ENCODE measurements at places on chromosomes 5 and 9.

DNA sequence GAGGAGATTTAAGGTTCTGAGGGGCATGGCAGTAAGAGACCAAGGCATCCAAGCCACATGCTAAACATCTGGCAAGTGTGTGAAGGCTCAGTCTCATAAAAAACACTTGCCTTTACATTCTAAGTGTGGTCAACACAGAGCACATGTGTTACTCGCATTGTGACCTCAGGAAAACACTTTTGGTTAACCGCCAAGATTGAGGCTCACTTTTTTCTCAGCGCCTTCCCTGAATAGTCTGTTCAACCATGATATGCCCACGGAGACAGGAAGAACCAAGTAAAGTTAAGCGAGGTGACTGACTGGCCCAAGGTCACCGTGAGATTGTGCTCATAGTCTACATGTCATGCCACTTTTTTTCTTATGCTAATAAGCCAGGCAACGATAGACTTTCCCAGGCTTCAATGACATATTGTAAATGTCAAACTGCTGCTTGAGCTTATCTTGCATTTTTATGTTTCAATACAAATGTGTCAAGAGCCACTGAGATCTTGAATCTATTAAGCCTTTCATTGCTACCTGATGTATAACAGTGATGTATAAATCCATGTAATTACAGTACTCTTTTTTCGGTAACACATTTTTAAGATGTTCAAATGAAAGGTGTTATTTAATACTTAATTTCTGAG lies 21.1 kb upstream of the IL9 start:
- DNase-seq = no peak

- DNase-seq = no peak
Measured at GRCh38 chr9:95409650-95410426, 92.3 kb upstream of the FANCC start.

GRCh38 chr5:181233801-181234454 lies 9.8 kb downstream of the RACK1 start:
- no peak for DNase-seq

GRCh38 chr5:91651704-91652103 lies 268.6 kb upstream of the ARRDC3 start:
- no peak for DNase-seq

DNA sequence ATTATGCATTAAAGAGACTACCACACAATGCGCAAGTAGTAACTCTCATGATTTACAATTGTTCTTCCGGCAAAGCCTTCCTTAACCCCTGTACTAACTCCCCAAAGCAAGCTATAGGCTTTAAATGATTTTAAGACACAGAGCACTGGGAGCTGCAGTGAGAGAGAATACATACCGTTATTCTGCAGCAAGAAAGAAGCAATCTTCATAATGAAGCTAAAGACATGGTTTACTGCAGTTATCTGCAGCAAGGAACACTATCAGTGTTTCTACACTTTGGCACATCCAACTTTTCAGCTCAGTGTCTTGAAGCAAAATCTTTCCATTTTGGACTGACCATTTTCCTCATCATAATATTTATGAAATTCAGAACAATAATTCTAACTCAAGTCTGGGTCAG lies 61.0 kb downstream of the ZFR start:
- DNase-seq = no peak

GRCh38 chr9:123216251-123216797 lies 52.1 kb downstream of the STRBP start:
- no peak for DNase-seq

DNA sequence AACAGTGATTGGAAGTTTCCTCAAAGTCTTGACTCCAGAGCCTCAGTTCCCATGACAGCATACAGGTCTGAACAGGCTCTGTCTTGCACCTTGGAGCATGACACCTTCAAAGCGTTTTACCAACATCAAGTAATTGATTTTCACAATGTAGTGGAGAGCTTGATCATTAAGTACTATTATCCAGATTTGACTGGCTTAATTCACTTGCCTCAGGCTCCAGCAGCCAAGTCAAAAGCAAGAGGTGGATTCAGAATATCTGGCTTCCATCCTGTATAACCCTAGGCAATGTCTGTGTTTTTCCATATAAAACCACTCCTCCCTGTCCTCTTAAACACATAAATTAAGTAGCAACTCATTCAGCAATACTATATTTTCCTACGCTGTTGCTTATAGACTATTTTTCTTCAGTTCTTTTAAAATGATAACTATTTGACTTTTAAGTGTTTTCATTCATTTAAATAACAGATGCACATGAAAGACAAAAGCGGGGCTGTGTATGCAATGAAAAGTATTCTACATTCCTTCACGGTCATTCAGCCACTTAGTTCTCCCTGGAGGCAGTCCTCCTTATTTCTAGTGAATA lies 150.8 kb upstream of the RANBP3L start:
- no peak for DNase-seq

GRCh38 chr5:39362646-39363045 lies 1.6 kb downstream of the C9 start:
- DNase-seq = peak; percentile 41

Data from myocyte (in vitro differentiated cells).